ENCODE measurements at places on chromosomes 7 and 10.

DNA sequence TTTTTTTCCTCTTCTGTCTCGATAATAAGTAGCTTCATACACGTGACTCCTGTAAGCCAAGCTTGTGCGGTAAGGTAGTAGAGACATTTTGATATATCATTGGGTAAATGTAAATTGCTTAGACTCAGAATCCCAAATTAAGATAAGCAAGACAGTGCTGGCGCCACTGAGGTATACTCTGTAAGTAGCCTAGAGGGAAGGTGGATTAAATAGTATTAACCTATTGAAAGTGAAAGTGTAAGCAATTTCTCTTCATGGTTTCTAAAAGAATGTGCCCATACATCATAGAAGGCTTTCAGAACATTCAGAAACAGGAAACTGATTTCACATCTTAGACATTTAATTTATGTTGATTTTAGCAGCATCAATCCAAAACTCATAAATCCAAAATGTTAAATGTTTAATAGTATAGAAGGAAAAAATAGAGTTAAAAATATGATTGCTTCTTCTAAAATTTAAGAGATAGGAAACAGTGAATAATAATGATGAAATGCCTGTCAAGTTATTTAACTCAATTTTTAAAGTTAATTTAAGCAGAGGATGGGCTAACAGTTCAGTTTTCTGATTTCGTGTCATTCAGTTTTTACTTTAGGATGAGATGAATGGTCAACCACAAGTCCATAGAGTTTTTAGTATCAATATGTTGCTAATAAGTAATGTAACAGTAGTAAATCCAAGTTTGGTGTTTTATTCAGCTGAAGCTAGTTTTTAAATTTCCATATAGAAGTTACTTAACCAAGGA is 36.8 kb downstream of the LRRC72 start:
- no peak for DNase-seq

DNA sequence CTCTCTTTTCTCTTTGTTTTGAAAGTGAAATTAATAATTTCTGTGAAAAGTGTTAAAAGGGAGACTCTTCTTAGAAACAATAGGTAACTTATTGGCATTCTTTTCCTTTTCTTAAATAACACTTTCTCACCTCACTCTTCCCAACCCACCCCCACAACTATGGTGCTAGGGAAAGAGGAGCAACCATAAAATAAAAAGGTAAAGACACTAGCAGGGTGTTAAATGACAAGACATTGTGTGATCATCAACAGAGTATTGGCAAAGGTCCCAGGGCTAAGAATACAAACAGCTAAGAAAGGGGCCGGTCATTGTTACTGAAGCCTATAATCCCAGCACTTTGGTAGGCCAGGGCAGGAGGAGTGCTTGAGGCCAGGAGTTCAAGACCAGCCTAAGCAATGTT is 183.7 kb downstream of the NEBL start:
- DNase-seq: no peak

DNA sequence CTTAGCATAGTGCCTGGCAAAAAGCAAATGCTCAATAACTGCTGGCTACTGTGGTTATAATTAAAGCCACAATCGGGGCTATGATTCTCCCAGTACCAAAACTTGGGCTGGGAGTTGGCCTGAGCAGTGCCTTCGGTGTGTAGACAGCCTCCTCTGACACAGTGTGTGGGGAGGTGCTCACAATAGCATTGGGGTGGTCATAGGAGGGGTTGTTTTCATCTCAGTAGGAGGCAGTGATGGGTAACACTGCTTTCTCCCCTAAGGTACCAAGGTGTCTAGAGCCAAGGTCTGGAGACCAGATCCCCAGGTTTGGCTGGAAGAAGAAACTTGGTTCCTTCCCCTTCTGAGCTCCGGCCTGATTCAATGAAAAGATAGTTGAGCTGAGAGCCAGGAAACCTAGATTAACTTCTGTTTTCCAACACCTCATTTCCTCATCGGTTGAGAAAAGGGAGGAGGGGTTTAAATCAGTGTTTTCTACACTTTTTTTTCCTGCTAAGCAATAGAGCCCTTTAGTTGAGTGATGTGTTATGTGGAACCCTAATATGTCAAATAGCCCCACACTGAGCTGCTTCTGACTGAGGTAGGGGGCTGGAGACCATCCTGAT is 68.2 kb downstream of the LRMDA start:
- no peak for DNase-seq

DNA sequence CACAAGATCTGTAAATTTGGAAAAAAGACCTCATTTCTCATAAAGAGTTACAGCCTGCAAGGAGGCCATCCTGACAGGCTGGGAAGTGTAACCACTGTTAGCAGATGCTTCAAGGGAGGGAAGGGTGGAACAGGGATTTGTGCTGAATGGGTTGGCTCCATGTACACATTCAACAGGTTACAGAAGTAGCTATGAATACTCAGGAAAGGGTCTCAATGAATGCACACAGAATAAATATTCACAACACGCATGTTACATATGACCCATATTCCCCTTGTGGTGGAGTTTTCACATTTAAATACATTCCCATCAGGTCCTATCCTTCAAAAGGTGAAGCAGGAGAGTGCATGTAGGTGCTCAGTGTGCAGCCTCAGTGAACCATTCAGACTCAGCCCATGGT is 316.4 kb upstream of the COBL start:
- no peak for DNase-seq

DNA sequence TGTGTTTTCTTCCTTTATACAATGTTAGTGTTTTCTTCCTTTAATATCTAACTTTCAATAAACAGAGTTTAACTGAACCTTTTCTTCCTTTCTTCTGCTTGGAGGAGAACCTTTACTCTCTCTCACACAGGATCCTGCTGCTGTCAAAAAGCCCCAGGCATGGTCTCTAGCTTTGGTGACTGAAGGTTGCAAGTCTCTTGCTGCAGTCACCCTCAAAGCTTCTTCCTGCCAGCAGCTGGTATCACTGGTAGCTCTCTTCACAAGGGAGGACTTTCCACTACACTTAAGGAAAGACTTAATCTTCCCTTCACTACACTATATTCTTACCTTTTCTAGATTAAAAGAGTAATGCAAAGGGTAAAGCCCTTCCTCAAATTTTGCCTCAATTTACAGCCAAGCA is 153.4 kb downstream of the SGMS1 start:
- DNase-seq: no peak

- DNase-seq: no peak
These were observed 49.7 kb downstream of the RABGEF1 start for GRCh38 chr7:66790196-66790595.

Data from smooth muscle cell of the brain vasculature (primary cell).